ENCODE measurements at places on chromosomes 2 and 18. TPM values are rescaled to one million over a fixed set of nuclear protein-coding genes. Genes with fewer than 3 reads are reported as not detected.

The CWC22 gene
- total RNA-seq: 13.1 TPM

The ASXL3 gene
- 6.1 TPM for total RNA-seq

- no peak for DNase-seq
Observed at GRCh38 chr2:149787206-149787605, 199.6 kb upstream of the MMADHC start.

- no peak for DNase-seq
Observed at GRCh38 chr18:22499421-22499820, 81.7 kb upstream of the CTAGE1 start.

GRCh38 chr2:68158134-68158447 lies 403 bp downstream of the PNO1 start:
- DNase-seq: no peak

- DNase-seq: no peak
Observed at GRCh38 chr2:95305380-95306061, 8.4 kb downstream of the KCNIP3 start.

GRCh38 chr2:129906861-129907235 lies 72.6 kb upstream of the RAB6C start:
- DNase-seq: no peak

DNA sequence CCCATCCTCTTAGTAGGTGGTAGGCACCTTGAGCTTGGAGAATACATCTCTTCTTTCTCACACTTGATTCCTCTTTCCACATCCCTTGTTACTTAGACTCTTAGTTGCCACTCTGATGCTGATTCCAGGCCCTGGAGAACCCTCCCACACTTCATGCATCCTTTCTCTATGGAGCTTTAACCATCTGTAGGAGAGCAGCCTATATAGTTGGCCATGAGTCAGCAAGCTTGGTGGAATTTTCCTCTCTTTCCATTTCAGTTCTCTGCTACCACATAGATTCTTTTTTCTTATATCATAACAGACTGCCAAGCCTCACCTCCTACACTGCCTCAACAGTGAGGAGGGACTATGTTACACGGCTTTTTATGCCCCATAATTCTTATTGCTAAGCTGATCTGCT lies 851.6 kb upstream of the CDH2 start:
- no peak for DNase-seq

DNA sequence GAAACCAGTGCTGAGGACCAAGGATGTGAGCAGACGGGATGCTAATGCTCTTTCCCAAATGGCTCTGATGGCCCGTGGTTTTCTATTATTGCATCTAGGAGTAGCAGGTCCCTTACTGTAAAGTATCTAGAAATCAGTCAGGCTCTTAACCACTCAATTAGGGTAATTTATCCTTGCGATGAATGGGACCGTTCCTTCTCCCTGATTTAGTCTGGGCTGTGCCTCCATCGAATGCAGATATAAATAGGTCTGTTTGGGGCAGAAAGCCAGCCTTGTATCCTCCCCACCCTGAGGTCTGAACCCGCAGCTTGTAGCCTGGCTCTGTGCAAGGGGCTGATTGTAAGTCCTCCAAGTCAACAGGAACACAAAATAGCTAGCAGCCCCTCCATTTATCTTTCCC lies 9.5 kb upstream of the SMARCAL1 start:
- no peak for DNase-seq

DNA sequence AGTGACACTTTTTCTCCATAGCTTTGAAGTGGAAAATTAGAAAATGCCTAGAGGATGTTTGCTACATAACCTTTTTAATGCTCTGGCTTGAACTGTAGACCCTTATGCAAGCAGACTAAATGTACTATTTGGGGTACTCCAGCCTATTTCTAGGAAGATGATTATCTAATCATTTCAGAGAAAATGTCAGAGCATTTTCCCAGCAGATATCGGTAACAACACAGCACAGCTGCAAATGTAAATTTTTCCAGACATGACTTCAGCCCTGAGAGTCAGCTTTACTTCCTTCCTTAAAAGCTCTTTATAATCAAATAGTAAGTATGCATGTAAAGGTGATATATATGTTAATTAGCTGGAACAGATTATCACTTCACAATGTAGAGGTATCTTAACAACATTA lies 1647.1 kb downstream of the SUCLG1 start:
- DNase-seq: no peak

DNA sequence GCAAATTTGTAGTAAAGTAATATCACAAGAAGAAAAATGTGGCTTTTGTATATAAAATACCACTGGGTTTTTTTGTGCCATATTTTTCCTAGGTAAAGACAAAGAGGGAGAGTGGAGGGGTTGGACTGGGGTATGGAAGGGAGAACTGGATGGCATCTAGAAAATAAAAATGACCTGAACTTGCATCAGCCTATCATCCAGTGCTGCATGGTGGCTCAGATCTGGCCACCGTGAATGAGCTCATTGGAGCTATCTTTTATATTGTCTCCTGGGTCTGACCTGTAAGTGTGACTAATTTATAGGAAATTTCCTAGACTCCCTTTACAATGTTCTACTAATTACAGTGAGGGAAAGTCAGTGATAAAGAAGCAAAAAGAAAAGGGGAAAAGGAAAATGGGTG lies 369.0 kb downstream of the TMEM182 start:
- DNase-seq: no peak

DNA sequence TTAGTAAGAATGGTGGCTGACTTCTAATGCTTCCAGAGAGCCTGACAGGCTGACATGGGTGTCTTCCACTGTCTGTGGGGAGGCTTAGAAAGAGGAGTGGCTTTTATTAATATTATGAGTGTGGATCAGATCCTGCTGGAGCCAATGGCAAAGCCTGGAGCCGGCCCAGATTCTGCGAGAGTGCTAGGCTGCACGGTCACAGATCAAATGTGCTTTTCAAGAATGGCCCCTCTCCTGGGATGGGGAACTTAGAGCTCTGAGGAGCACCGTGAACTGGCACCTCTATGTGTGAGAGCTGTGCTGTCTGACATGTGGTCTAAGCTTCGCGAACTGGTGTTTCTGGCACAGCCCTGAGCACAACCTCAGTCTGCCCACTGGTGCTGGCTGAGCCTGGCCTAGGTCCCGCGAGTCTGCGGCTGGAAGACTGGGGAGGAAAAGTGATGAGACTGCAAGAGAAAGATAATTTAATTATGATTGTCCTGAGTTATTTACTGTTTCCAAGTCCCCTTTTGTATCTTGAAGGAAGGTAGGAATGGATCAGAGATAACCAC lies 70.4 kb downstream of the ASAP2 start:
- DNase-seq: no peak

- no peak for DNase-seq
Observed at GRCh38 chr2:223062396-223062795, 10.4 kb downstream of the KCNE4 start.

- no peak for DNase-seq
Observed at GRCh38 chr2:121099329-121100290, 185.4 kb downstream of the TFCP2L1 start.

DNA sequence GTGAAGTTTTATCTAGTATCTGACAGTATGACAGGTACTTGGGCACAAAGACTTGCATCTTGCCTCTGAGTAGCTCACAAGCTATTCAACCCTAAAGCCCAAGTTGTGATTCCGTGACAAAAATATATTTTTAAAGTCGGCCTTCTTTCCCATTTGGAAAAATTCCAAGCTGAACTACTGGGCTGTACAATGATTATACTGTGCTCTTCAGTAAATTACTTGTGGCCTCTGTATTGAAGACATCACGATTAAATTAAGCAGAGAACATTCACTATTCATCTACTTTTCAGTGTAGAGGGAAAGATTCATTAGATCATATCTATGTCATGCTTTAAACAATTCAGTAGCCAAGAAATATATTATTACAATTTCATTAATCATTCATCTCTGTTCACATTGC lies 282.2 kb downstream of the CDH2 start:
- DNase-seq: no peak
